RPMI7951 (cell line): ENCODE measurements at places on chromosomes 6 and 20. TPM values are rescaled to one million over a fixed set of nuclear protein-coding genes. Genes with fewer than 3 reads are reported as not detected.

DNA sequence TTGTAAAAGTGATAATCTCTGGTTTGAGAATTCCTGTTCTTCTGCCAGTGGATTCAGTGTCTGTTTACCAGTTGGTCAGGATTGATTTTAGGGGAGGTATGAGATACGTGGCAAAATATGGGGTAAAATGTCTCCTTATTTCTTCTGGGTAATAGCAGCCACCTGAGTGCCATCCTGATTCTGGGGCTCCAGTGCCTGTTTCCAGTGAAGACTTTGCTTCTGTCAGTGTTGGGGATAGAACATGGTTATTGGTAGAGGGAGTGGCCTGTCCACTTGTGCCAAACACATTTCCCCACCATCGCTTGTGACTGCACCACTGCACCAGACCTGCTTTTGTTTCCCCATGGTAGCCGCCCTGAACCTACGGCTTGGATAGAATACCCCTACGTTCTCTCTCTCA is 15.7 kb downstream of the PANK2 start:
- no peak for DNase-seq

- peak; percentile 32 for DNase-seq
Observed at GRCh38 chr20:36988494-36988966, 37.0 kb upstream of the SAMHD1 start.

DNA sequence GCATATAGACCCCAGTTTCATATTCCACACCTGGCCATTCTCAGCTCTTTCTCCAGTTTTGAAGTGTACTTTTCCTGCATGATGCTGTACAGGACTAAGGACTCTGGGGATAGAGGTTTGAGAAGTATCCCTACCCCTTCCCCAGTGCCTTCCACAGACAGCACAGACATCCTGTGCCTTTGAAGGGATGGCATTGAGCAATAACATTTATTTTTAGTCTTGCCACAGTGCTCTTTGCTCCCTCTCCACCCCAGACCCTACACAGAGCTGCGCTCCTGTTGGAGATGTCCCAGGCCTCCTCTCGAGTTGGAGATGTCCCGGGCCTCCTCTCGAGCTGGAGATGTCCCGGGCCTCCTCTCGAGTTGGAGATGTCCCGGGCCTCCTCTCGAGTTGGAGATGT is 275.8 kb downstream of the FARS2 start:
- no peak for DNase-seq

- peak; percentile 77 for DNase-seq
Observed at GRCh38 chr6:52724406-52725121, 38.7 kb downstream of the GSTA2 start.

- DNase-seq = no peak
Observed at GRCh38 chr6:14077193-14077867, 40.2 kb upstream of the CD83 start.

GRCh38 chr6:19052219-19052618 is 665.1 kb downstream of the RNF144B start:
- DNase-seq = no peak

GRCh38 chr20:45945678-45946148 is 11.2 kb downstream of the PCIF1 start:
- no peak for DNase-seq

- DNase-seq = peak; percentile 35
Observed at GRCh38 chr6:149166747-149167146, 150.8 kb upstream of the TAB2 start.

GRCh38 chr20:14333721-14334120 is 3.7 kb downstream of the FLRT3 start:
- DNase-seq = no peak

DNA sequence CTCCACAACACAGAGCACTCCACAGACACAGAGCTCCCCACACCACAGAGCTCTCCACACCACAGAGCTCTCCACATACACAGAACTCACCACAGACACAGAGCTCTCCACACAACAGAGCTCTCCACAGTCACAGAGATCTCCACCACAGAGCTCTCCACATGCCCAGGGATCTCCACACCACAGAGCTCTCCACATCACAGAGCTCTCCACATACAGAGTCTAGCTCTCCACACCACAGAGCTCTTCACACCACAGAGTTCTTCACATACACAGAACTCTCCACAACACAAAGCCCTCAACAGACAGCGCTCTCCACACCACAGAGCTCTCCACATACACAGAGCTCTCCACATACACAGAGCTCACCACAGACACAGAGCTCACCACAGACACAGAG is 55.3 kb downstream of the ERMARD start:
- DNase-seq = no peak

DNA sequence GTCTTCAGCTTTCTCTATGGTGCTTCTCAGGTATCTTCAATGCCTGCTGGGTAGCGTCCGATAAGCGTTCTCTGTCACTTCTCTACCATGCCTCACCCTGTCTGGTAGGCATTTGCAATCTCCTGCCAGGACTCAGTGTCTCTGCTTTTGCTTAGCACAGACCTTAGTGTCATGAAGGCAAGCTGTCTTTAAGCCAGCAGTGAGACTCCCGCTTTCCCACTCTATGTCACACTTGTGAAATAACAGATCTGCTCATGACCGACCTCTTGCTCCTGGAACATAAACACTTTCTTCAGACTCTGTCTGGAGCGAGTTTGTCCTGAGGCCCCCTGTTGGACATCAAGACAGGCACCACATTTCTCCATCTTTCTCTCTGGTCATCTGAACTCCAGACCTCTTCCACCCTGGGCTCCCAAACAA is 17.0 kb downstream of the ADGRB3 start:
- no peak for DNase-seq

GRCh38 chr6:84227044-84227433 is 404 bp downstream of the CEP162 start:
- DNase-seq = no peak

DNA sequence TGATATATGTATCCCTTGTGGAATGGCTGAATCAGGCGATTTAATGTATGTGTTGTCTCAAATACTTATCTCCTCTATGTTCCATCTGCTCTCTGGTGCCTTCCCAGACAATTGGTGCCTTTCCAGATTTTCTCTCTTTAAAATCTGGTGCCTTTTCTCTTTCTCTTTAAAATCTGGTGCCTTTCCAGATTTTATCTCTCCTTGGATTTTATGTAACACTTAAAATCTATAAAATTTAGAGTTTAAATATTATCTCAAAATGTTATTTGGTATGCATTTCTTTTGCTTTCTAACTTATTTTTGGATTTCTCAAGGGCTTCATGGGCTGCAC is 116.3 kb downstream of the KIF13A start:
- DNase-seq = no peak

DNA sequence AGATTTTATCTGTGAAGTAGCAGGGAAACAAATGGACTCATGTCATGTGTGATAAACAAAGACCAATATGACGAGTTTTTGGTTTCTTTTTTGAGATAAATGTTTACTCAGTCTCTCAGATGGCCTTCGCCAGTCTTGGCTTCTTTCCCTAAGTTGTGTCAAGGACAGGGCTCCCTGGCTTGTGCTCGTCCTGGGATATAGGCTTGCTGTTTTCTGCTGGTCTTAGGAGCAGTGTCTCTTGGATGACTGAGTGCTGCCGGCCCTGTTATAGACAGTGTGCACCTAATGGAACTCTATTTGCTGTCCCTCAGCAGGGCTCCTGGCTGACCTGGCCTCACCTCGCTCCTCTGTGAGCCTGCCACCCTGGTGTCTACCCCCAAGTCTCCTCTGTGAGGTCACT is 324.1 kb upstream of the SYNCRIP start:
- no peak for DNase-seq

GRCh38 chr20:9609887-9610502 is 95.6 kb downstream of the LAMP5 start:
- peak; percentile 74 for DNase-seq

- peak; percentile 22 for DNase-seq
Observed at GRCh38 chr20:34815636-34816035, 9.8 kb downstream of the NCOA6 start.

DNA sequence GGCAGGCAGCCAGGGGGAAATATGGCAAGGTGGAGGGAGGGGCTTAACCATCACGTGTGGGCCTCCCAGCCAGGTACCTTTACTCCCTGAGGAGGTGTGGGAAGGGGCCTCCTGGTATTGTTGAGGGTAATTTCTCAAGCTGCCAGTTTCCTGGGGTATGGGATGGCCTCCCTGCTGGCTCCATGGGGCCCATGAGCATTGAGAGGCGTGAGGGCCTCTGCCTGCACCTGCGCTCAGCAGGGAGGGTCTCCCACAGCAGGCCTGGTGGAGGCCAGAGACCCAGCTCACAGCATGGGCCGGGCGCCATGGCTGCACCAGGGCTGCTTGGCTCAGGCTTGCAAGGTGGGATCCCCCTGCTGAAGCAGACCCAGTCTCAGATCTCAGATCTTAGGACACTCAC is 113.0 kb downstream of the GRM4 start:
- no peak for DNase-seq

The RIPOR3 gene
- 10.0 and 10.8 TPM in 2 replicates for total RNA-seq

The ZSWIM1 gene
- total RNA-seq = 17.0 and 20.4 TPM in 2 replicates

The PRSS16 gene
- total RNA-seq = 0.36 TPM in 1 of 2 replicates, not detected in the other

The C20orf202 gene
- not detected in 2 replicates for total RNA-seq

The TRIM38 gene
- 7.7 and 9.1 TPM in 2 replicates for total RNA-seq

The BTBD9 gene
- 2.8 and 3.4 TPM in 2 replicates for total RNA-seq

The IL17A gene
- total RNA-seq = 0.10 and 0.12 TPM in 2 replicates
